ENCODE measurements at places on chromosomes 3 and 15.
A peak's percentile ranks its signal among the peaks of the same experiment; 100 is the strongest.

DNA sequence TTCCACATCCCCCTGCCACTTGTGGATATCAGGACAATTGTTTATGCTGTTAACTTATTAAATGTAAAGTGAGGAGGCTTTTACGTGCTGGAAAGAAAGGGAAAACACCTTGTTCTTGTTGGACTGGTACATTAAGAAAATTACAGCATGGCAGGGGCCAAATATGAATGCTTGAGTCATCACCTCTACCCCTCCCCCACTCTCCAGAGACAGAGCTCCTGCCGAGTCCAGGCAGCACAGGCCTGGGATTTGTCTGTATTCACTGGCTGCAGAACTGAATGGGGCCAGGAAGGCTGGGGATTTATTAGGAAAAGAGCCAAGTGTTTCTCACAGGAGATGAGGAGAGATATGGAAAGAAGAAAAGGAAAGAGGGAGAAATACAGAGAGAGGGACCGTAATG lies 308.9 kb downstream of the EPHB1 start:
- no peak for DNase-seq

- no peak for DNase-seq
Observed at GRCh38 chr3:138034918-138035317, 25.0 kb downstream of the CLDN18 start.

DNA sequence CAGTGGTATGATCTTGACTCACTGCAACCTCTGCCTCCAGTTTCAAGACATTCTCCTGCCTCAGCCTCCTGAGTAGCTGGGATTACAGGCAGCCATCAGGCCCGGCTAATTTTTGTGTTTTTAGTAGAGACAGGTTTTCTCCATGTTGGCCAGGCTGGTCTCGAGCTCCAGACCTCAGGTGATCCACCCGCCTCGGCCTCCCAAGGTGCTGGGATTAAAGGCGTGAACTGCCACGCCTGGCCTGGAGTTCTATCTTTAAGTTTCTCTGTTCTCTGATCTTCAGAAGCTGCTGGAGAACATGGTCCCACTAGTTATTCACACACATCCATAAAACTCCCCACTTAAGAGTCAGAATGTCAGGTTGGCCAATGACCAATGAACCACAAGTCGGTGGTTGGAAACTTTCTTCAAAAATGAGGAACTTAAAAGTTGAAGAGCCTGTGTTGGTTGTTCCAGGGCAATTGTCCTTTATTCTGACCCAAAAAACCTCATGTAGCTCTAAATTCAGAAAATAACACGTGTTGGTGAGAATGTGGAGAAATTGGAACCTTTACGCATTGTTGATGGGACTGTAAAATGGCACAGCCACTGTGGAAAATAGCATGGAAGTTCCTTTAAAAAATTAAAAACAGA lies 55.9 kb upstream of the PIK3CB start:
- no peak for DNase-seq

DNA sequence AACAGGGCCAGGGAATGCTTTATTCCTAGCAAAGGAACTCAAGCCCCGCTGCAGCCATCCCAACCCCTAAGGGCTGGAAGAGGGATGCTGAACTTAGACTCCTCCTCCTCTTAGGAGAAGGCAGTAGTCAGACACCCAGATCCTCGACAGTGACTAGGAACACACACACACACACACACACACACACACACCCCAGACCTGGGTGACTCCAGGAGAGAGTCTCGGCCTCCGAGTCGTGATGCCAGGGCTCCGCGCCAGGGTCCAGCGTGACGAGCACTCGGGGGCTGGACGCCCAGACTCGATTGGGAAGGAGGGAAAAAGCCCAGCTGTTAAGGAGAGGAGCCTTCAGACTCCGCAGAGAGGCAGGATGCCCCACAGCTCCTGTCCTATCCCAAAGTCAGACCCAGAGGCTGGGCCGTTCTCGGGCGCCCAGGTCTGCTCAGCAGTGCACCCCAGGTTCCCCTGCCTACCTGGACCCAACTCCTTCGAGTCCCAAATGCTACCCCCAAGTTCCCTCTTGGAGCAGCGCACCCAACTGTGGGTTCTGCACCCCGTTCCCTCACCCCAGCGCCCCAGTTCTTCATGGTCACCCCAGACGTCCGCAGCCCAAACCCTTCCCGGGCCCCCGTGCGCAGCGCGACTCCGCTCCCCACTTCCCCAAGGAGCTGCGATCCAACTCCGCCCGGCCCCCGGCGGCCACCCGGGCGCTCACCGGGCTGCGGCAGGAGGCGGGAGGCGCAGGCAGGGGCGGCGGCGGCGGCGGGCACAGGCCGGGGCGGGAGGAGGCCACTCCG lies 421 bp downstream of the BMF start:
- no peak for DNase-seq

GRCh38 chr3:38601956-38602550 lies 47.4 kb downstream of the SCN5A start:
- DNase-seq, result no peak

DNA sequence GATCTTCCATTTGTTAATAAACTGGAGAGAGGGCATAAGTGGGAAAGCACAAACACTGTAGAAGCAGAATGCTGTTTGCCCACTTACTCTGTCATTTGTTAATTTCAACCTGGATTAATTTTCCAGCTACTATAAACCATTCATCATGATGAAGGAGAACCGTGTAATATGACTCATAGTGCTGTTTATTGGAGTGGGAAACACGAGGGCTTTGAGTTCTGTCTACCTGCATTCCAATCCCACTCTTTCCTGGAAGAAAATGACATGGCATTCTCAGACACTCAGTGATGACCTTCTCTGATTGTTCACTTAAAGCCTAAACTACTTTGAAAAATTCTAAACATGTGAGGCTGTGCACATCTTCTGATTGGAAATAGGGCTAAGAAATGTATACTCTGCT lies 826.7 kb downstream of the AGBL1 start:
- no peak for DNase-seq

GRCh38 chr3:48397767-48398681 lies 26.0 kb downstream of the FBXW12 start:
- no peak for DNase-seq

DNA sequence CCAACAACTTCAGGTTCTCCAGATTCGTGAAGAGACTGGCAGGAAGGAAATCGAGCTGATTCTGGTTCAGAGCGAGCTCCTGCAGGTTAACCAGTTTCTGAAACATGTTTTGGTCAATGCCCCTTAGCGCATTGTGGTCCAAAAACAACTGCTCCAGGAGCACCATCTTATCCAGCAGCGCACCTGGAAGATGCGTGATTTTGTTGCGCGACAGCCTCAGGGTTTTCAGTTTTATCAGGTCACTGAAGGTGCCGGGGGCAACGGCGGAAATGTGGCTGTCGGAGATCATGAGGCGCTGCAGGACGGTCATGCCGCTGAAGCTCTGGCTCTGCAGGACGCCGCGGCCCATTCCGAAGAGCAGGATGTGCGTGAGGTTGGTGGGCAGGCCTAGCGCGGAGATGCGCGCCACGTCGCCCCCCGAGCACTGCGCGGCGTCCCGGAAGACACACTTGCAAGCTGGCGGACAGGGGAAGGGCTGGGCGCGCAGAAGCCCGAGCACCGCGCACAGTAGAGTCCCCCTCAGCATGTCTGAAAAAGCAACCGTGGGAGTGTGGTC lies 1.2 kb downstream of the GP5 start:
- no peak for DNase-seq

- DNase-seq, result no peak
Observed at GRCh38 chr3:7249493-7250076, 388.7 kb downstream of the GRM7 start.

DNA sequence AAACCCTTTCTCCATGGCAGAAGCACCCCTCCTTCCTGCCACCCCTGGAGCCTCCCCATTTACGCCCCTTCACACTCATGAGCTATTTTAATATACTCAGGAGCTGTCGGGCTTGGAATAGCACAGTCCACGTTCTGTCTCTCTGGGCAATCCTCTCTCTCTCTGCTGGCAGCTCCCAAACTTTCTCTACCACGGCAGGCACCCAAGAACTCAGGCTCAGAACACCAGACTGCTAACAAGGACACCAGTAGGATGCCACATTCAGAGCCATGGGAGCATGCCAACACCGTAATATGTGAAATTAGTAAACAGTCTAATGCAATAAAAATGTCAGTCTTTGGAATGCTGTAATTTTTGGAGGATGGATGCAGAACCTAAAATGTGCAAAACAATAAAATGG lies 19.3 kb downstream of the TNFAIP8L3 start:
- DNase-seq, result no peak

DNA sequence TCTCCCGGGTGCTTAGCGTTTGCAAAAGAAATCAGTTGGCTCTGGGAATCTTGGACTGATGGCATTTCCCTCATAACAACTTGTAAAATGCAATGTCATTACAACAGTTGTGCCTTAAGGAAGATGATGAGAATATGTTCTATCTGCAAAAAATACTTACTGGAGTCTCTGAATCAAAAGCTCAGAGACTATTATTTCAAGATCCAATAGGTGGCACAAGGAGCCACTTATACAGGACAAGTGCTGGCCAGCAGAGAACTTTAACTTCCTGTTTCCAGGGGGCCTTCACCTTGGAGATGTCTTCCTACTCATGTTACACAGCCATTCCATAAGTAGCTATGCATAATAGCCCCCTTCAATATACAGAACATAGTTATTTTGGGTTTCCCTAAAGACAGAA lies 8.9 kb upstream of the RPS27L start:
- DNase-seq, result no peak

DNA sequence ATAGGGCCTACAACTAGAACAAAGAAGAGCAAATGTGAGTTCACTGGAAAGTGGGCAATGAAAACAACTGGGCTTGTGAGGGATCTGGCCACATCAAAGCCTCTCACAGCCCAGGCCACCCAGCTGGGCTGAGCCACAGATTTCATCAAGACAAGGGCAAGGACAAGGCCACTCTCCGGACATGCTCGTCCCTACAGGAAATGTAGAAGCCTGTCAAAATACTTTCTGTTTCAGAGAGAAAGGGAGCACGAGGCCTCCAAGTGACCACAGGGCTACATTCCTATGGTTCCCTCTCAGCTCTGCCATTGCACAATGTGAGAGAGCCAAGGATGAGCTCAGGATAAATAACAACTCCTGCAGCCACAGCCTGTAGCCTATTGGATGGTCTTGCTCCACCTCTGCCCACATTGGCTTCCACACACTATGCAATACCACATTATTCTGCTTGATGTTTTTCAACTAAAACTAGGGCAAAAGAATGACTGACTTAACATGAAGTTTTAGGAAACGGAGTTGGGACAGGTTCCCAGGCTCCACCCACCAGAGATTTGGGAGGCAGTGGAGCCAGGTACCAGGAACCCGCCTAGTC lies 12.1 kb downstream of the TBC1D2B start:
- no peak for DNase-seq

- no peak for DNase-seq
Observed at GRCh38 chr3:194856296-194856695, 170.6 kb downstream of the FAM43A start.

DNA sequence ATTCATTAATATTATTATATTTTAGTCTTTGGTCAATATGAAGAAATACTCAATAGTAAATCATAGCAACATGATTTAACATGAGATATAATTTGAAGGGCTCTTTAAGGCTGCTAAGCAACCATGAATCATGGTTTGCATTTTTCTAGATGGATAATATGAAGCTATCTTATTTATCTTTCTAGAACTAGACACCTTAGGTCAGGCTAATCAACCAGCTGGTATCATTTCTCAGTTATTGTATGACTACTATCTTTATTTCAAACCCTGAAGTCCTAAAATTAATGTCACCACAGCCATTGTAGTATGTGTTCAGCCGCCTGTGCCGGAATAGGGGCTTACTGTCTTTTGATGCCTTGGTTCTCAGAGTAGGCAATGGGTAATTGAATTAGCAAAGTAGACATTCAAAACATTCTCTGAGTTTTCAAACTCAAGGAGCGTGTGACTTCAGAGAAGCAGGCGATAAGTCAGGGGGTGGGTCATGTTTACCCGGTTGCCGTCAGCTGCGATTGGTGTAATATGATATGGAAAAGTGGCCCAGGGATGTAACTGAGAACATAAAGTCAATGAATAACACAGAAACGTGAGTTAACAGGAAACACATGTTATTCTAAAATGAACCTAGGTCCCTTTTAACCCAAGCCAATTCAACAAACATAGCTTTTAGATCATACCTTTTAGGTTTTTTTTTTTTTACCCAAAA lies 93.4 kb upstream of the CTDSPL start:
- peak; percentile 17 for DNase-seq

- DNase-seq, result no peak
Observed at GRCh38 chr15:34055868-34056595, 17.0 kb upstream of the AVEN start.

- no peak for DNase-seq
Observed at GRCh38 chr3:180973543-180973942, 16.0 kb downstream of the DNAJC19 start.

DNA sequence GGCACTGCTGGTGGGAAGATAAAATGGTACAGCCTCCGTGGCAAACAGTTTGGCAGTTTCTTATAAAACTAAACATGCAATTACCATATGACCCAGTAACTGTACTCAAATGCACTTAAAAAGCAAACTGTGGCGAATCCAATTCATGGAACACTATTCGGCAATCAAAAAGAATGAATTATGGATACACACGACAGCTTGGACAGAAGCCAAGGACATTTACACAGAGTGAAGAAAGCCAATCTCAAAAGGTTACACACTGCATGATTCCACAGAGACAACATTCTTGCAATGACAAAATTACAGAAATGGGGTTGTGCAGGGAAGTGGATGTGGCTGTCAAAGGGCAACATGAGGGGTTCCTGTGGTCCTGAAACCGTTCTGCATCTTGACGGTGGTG lies 122.1 kb upstream of the IQSEC1 start:
- DNase-seq, result no peak

GRCh38 chr15:52100807-52101442 lies 11.7 kb downstream of the BCL2L10 start:
- no peak for DNase-seq

DNA sequence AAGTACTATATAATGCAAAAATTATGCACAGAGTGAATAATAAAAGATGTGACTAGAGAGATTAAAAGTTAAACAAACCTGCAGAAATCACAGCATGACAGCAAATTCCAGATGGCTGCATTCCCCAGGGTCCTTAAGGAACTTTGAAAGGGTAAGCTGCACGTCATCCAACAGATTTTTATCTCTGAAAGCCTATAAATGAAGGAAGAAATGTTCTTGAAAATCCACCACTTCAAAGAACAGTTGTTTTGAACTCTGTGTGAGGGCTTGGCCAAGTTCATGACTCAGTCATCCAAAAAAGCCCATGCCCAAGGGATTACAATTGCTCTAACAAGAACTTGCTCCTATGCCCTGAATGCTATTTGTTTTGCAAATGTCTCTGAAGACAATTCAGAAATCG lies 603.6 kb downstream of the PLOD2 start:
- no peak for DNase-seq

DNA sequence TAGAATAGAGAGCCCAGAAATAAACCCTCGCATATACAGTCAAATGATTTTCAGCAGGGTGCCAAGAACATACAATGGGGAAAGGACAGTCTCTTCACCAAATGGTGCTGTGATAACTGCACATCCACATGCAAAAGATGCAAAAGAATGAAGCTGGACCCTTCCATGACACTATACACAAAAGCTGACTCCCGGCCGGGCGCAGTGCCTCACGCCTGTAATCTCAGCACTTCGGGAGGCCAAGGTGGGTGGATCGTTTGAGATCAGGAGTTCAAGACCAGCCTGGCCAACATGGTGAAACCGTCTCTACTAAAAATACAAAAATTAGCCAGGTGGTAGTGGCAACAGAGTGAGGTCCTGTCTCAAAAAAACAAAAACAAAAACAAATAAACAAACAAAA lies 43.2 kb upstream of the IQSEC1 start:
- DNase-seq, result no peak

- DNase-seq, result no peak
Observed at GRCh38 chr3:71355862-71356261, 227.7 kb downstream of the FOXP1 start.
